ENCODE measurements at places on chromosomes 2 and 18.

DNA sequence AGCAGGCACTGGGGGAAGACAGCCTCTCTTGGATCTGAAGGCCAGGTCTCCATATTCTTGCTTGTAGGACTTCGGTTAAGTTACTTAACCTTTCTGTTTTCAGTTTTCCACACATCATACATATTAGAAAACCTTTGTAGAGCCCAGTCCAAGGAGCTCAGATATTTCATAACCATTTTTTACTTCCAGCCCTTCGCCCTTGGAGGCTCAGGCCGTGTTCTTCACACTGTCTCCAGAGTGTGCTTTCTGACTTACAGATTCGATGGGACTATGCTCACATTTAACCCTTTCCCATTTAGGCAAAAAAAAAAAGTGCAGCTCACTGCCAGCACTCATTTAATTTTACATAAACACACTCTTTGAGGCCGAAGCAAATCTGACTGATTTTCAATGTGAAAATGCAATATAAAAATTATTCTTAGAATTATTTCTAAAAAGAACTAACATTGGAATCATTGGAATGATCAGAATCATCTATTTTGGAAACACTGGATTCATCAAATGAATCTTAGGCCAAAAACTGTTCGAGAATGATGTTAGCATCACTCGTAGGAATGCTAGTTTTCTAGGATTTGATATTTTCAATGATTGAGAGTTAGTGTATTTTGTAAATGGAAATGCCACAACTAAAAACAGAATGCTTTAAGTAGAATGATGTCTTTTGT, 55.0 kb downstream of the MTHFD2 start:
- DNase-seq: no peak

DNA sequence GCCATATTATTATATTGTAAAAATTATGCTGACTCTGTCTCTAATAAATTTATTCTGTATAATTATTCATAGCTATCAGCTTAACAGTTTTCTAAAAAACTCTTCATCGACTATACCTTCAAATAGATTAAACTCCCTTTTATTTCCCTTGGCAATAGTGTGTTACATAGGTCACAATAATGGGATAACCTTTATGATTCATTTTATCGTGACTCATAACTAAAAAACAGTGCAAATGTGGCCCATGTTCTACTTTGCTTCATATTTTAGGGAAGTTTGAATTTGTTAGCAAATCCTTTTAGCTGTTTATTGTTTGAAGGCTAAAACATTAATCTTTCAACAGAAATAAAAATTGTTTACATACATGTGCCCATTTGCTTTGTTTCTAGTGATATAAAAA, 783.2 kb upstream of the CDH2 start:
- DNase-seq: no peak

DNA sequence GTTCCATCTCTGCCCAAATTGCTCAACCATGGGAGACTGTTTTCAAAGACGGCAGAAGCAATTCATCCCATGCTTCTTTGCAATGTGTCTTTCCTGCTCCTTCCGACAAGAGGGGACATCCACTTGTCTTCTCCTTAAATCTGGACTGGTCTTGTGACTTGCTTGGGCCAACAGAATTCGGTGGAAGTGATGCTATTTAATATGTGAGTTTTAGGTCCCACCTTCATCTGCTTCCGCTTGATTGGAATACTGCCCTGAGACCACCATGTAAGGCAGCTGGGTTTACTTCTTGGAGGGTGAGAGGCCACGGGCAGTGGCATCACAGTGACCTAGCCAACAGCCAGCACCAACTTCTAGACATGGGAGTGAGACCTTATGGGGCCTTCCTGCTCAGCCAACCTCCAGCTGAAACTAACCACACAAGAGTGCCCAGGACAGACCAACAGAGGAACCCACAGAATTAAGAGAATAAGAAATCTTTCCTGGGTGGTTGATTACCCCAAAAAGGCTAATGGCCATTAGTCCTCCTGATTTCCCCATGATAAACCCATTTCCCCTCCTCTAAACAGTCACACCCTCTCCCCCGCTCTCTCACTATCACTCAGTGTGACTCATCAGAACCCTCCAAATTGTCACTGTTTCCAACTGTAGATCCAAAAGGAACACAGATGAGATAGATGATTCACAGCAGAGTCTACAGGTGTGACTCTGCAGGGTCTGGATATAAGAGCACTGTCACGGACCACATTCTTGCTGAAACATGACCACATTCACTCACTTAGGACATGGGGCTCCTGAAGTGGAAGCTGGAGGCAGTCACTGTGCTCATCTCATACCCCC, 16.2 kb upstream of the RHOB start:
- no peak for DNase-seq

DNA sequence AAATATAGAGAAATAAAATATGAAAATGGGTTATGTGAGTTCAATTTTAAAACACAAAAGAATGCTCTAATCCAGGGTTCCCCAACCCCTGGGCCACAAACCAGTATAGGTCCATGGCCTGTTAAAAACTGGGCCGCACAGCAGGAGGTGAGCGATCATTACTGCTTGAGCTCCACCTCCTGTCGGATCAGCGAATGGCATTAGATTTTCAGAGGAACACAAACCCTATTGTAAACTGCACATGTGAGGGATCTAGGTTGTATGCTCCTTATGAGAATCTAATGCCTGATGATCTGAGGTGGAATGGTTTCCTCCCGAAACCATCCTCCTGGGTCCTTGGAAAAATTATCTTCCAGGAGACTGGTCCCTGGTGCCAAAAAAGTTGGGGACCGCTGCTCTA, 34.7 kb downstream of the TTR start:
- no peak for DNase-seq

DNA sequence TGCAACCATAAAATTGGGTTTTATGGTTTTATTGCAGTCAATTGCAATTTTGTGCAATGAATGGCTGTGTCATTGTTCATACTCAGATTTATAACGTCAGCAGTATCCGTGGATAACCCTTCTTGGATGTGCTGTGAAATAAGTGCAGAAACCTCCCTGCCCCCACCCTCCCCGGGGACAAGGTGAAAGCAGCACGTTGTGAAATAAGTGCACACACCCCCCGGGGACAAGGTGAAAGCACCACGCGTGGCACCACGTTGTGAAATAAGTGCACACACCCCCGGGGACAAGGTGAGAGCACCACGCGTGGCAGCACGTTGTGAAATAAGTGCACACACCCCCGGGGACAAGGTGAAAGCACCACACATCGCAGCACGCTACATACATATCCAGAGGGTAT, 93.6 kb upstream of the NFATC1 start:
- no peak for DNase-seq

DNA sequence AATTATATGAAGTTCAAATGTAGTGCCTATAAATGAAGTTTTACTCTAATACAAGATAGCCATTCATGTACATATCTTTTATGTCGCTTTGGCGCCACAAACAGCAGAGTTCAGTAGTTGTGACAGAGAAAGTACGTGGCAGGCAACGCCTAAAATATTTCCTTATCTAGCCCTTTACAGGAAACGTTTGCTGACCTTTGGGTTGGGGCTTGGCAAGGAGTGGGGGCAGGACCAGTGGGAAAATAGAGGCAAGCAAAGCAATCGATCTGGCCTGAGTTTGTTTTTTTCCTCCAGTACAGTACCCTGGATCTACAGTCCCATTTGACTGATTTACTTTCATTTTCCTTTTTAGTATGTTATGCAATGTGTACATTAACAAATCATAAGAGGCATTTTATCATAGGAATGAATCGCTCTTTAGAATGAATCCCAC, 13.1 kb downstream of the CCDC68 start:
- DNase-seq: no peak

DNA sequence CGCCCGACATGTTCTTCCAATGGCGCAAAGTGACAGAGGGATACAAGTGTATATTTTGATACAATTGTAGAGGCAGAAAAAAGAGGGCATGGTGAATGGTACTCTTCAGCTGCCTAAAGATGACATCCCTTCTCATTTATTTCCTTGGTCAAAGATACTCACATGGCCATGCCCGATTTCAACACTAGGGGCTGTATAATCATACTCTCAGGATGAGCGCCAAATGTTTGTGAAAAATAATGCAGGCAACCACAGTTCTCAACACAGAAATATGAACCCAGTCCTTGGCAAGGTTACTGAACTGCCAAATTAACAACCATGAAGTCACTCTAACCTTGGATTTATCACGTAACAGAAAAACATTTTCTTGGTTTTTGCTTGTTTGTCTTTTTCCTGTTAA, 204.4 kb downstream of the CCDC102B start:
- DNase-seq: no peak

DNA sequence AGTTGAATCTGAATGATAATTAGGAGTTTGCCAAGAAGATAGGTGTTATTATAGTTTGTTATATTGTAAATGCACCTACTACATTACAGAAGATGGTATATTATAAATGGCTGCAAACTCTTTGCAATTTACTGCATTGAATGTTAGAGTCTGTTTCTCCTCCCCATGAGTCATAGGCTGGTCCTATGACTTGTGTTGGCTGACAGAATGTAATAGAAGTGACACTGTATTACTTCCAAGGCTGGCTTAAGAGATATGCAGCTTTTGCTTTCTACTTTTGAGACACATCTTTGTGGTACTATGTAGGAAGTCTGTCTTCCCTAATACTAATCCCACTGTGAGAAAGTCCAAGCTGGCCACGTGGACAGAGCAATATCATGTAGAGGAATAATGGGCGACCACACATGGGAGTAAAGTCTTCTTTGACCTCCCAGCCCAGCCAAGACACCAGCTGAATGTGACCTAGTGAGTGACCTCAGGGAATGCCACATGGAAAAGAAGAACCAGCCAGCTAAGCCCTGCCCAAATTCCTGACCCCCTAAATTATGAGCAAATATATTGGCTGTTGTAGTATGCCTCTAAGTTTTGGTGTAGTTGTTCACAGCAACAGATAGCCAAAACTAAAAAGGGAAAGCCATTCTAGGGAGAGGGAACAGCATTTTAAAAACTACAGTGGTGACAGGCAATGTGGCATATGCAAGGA, 6.8 kb upstream of the DDX1 start:
- DNase-seq: no peak

DNA sequence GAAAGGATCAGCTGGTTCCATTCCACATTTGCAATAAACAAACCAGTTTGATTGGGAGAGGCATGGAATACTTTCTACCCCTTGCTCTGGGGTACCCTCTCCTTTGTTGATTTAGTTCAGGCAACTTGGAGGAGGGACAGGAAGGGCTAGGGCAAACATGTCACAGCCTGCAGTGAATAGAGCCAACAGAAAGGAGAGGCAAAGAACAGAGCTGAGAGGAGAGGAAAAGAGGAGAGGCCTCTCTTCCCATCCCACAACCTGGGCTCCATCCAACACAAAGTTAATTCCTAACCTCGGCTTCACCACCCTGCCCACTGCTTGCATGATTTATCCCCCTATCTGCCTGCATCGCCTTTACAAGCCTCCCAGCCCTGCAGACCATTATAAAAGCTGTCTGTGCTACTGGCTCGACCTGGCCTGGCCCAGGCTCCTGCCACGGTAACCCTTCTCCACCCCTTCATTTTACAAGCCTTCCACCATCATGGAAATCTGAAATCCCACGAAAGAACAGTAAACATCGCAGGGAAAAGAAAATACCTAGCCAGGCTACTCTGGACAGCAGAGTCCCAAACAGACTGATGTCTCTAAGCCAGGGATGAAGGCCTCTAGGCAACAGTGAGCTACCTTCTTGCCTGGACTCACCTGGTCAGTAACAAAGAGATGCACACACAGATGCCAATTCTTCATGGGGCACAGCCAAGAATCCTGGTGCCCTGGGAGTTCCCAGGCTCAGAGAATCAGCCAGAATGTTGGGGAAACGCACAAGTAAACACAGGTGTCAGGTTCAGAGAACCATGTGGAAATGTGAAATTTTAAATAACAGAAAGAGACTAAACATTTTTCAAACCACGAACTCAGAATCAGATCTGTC, 43.6 kb downstream of the NHEJ1 start:
- no peak for DNase-seq

GRCh38 chr2:54577944-54578647, 122.0 kb downstream of the SPTBN1 start:
- no peak for DNase-seq

DNA sequence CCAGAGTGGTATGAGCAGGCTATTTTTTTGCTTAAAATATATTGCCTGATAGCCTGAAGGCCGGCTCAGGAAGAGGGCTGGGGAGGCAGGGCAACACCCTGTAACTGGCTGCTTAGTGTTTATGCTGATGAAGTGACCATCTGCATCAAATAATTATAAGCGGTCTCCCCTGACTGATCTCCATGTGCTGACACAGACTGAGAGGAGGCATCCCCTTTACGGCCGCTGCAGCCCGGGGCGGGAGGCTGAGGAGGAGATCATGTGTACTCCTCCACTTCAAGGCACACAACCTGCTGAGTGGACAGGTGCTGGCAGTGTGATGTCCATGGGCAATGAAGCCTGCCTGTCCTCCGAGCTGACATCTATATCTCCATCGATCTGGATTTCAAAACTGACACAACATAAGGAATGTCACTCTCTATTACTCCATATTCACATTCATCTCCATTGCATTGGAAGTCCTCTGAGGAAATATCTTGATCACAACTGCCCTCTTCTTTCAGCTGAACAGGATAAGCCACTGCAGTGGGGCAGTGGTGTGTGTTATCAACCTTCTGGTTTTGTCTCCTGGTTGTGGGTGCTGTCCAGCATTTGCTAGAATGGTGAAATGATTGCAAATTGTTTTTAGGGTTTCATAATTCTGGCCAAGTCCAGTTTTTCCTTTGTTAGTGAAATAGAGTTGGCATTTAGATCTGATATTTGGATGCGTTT, 143.5 kb downstream of the AQP4 start:
- DNase-seq: no peak

- no peak for DNase-seq
Measured at GRCh38 chr2:54652540-54652939, 70.9 kb upstream of the EML6 start.

DNA sequence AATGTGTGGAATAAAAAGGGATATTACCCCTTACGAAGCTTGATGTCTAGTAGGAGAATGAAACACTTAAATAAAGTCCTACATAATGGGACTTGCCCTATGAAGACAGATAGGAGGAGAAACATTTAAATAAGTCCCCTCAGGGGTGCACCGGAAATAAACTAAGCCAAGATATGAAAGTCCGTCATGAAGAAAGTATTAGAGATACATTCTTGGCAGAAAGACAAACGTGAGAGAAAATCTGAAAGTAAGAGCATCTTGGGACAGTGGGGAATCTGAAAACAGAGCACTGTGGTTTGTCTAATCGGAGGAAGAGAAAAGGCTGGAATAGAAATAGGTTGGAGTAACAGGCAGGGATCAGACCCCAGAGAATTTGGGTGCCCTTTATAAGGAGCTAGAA, 516.9 kb upstream of the DSEL start:
- no peak for DNase-seq

Data from stimulated activated CD8-positive, alpha-beta memory T cell treated with anti-CD3 and anti-CD28 coated beads, Interleukin-7, amount 100 ng/mL, for 48 hours (primary cell).